ENCODE measurements at places on chromosomes 16 and 17.

GRCh38 chr16:35910409-35910808, 2451.0 kb downstream of the TP53TG3F start:
- DNase-seq, result no peak

DNA sequence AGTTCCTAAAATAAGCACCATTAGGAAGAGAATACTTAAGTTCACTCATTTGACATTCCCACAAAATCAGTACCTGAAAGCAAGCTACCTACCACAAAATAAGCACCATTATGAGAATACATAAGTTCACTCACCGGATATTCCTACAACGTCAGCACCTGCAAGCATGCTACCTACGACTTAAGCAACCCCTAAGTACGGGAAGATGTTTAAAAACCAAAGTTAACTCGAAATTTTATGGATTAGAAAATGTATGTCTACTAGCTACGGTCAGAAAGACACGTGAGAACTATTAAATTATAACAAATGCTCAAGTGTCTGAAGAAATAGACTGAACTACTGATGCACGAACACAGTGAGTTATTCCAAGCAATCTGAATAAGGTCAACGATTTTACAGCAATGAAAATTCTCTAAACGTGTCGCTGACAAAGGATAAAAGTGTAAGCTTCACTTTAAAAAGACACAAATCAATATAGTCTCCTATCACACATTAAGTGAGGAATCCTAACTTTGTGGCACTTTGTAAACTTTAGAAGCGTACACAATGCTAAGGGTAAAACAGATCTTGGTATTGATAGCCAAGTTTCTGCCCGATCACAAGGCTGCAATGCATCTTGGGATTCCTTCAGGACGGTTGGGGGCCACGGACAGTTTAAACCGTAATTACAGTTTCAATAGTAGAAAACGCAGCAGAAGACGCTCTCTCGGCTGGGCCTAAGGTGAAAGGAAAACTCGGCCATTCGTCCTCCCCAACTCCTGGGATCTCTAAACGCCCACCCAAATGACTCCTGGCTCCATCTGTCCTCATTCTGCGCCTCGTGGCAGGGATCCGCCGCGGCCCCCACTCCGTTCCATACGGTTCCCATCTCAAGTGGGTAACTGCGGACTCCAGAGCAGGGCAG, 1.3 kb downstream of the GSPT1 start:
- peak; percentile 6 for DNase-seq

DNA sequence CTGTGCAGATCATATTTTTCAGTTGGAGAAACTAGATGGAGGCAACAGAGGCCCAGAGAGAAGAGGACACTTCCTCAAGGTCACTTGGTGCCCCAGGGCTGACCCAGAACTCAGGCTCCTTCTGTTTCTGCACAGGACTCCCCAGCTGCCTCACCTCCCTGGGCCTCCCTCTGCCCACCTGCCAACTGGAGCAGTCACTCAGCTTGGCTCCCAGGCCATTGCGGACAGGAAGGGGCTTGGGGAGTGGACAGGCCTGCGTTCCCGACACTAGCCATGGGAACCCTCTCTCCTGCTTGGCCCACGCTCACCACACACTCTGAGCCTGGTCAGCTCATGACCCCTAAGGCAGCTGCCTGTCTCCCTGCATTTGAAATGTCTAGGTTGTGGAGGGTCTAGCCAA, 78.1 kb upstream of the BRD7 start:
- no peak for DNase-seq

DNA sequence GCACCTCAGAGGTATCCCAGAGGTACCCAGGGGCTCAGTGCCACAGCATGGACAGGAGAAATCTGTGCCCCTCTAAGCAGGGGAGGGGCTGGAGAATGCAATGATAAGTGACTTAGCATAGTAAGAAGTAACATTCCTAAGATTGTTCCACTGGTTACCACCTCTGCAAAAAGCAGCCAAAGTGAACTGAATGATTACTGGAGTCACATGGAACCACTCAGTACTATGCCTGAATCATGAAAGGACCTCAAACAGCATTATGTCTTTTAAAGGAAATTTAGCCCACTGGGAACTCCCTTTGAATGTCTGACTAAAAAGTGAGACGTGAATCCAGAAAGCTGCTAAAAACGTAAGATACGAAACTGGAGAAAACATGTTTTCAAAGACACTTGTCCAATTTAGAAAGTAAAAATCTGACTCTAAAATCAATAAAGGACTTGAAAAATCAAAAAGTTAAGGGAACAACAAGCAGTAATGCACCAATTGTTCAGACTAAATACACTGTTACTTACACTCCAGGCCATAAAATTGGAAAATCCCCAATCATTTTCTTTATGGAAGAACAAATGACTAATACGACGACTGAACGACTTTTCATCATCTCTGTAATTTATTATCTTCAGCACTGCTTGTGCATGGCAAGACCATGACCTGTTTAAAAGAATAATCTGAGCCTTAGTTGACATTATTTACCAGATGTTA, 38.6 kb downstream of the LITAFD start:
- DNase-seq, result no peak

DNA sequence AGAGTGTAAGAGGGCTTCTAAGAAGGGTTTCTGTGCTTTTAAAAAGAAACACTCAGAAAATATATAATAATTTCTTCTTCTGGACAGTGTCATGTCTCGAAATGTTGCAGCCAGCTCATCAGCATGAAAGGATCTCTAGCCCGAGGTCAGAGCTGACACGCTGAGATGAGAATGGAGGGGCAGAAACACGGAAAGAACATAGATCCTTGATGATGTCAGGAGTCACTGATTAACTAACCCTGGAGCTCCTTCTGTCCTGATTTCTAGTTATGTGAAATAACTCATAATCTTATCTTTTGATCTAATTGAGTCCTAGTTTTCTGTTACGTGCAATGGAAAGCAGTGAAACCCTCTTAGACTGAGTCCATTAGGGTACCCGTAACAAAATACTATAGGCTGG, 10.3 kb upstream of the TOX3 start:
- no peak for DNase-seq

DNA sequence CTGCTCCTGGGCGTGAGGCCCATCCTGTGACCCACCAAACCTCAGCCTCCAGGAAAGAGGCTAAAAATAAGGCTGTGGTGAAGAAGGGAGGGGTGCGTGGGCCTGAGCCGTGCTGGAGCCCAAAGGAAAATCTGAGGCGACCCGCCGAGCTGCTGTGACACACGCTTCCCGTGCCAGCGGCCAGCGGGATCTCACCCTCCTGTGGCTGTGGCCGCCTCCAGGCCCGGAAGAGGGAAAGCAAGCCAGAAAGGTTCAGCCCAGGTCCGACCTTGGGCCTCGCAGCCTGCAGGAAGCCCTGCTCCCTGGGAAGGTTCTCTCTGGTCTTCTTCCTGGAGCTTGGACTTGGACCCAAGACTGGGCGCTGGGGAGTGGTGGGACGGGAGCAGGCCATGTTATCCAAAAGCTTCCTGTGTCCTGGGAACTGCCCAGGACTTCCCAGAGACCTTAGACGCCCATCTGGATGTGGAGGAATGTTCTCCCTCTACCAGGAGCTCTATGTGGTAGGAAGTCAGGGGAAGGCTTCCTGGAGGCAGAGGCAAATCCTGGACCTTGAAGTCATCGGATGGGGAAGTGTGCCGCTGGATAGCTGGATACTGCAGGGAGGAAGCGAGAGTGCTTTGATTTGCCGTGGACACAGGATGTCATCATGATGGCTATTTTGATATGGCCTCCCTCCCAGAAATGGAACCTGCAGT, 11.4 kb downstream of the SPNS2 start:
- DNase-seq, result no peak

DNA sequence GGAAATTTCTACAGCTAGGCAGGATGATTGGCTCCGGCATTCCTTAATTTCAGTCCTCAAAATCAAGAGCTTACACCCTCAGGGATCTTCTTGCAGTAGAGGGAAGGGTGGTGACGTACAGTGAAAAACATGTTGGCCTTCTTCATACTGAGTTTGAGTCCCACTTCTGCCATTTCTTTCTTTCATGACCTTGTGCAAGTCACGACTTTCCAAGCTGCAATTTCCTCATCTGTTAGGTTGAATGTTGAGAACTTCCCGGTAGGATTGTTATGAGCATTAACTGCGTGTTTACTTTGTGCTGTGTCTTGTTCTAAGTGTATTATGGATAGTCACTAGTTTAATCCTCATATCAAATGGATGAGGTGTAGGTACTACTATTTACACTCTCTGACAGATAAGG, 7.9 kb downstream of the SENP3 start:
- no peak for DNase-seq

DNA sequence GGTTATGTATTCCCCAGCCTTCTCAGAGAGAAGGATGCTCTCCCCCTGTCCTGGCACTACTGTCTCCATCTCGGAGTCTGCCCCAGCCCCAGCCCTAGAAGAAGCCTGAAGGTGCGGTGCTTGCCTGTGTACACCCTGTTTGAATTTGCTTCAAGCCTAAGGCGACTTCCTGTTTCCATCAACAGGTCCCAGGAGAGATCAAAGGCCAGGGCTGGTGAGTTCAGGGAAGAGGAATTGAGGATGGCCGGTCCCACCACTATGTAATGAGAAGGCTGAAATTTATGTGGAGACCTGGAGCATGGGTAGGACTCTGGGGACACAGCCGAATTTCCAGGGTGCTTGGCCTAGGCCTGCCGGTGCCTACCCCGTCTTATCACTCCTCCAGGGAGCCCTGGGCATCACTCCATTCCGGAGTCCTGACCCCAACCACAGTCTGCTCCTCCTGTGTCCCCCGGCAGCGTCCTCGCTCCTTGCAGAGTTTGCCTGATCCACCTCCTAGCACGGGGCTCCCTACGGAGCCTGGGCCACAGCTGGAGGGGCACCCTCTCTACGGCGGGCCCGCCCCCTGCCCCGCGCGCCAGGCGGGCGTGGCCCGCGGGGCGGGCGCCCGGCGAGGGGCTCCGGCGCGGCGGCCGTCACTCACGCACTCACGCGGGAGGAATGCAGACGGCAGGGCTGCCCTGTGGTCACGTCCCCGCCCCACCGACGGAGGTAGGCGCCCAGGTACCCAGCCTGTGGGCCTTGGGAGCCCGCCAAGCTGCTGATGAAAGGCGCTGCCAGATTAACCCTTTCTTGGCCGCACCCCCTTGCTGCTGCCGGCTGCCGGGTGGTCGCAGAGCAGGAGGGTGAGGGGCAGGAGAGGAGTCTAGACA, 53.8 kb upstream of the TAC4 start:
- no peak for DNase-seq

- DNase-seq, result no peak
These were observed 24.3 kb downstream of the TAC4 start for GRCh38 chr17:49823614-49824013.

GRCh38 chr16:31078597-31079341, 4.5 kb downstream of the ZNF646 start:
- no peak for DNase-seq

DNA sequence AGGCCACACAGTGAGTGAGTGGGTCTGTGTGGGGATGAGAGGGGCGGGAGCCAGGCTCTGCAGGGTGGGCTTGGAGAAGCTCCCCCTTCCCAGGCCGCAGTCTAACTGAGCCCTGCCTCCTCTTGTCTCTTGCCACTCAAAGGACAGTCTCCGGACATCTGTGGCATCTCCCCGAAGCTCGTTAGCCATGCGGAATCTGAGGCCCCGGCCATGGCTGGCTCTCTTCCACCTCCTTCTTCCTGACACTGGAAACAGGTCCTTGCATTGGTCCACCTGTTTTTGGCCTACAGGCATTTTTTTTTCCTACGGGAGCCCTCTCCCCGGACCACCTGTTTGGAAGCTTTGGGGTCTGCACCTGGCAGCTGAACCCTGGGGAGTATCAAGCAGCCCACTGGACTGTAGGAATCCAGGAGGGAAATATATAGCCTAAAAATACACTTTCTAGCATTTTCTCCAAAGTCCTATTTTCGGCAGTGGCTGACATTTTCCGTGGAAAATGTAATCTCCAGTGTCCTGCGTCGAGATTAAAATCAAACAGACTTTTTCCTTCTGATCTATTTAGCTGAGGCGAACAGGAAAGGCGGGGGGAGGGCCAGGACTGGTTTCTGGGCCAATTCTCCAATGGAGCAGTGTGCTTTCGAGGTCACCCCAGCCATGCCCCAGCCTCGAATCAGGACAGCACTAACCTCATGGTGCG, 9.1 kb downstream of the ATP2A3 start:
- no peak for DNase-seq

DNA sequence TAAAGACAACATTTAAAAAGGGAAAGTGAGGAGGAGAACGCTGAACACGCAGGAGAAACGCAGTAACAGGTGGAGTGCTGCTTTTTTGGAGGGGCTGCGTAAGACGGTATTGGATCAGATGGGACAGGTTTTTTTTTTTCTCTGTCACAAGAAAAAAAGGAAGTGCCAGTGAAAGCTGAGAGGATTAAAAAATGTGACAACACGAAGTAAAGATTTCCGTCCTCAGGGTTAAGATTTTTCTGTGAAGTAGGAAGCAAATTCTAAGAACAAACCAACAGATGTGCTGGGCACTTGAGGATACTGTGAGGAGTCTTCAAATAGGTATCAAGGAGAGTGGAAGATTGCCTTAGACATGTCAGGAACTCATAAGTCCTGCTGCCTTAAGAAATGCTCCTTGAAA, 5.8 kb upstream of the ABCA9 start:
- DNase-seq, result no peak

GRCh38 chr16:88076211-88076931, 125.1 kb downstream of the BANP start:
- no peak for DNase-seq

GRCh38 chr16:1993731-1994131, 4.0 kb downstream of the SYNGR3 start:
- no peak for DNase-seq

GRCh38 chr16:14125708-14126107, 54.6 kb downstream of the MRTFB start:
- no peak for DNase-seq

DNA sequence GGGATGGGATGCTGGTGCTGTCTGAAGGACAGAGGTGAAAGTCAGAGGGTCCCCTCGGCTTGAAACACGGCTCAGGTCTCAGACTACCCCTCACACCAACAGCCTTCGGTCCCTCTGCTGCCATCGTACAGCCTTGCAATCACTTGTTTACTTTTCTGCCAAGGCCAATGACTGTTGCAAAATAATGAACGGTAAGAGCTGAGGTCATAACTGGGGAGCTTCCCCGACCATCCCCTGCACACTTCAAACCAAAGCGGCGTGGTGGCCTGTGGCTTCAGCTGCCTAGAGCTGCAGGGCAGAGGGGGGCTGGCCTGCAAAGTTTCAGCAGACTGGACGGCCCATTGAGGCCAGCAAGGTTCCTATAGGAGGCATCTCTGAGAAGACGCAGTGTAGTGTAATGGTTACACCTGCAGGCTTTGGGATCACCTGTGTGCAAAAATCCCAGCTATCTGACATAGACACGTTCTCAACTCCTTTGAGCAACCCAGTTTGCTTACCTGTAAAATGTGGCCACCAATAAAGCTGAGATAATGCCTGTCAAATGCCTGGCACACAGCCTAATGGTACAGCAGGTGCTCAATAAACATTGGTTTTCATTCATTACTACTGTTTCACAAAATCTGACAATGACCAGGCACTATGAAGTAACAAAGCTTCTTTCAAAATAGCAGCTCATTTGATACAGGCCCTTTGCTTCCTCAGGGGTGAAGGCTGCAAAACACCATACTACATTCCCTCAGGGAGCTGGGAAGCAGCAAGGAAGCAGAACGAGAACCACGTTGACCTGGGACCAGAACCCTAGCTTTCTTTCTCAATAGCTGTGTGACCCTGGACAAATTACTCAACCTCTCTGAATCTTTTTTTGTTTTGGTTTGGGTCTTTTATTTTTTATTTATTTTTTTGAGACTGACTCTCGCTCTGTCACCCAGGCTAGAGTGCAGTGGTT, 5.0 kb downstream of the PAM16 start:
- DNase-seq, result no peak

Data from activated T-helper 9 cell treated with anti-CD3 and anti-CD28 coated beads, Interleukin-2, amount 50 U/mL, for 16 hours (primary cell).